CD8-positive, alpha-beta memory T cell (primary cell): ENCODE measurements at places on chromosomes 1 and 21. TPM values are rescaled to one million over a fixed set of nuclear protein-coding genes. Genes with fewer than 3 reads are reported as not detected.

DNA sequence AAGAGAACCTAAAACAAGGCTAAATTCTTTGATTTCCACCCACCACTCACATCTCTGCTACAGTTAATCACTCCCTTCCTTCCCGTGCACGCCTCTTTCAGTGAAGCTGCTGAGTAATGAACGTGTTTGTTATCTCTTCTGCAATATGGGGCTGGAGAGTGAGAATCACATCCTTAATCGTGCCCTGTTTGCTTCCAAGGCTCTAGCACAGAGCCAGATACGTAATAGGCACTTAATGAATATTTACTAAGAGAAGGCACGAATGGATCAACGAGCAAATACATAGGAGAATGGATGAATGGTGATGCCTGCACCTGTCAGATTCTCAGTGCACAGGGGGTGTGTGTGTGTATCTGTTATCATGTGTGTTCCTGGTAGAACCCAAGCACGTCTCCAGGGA, 22.1 kb upstream of the FAM43B start:
- peaks cover 3% of the 10 kb centered on the region for H3K27me3 ChIP-seq
- no peaks in the 10 kb centered on the region for H3K36me3 ChIP-seq
- H3K27ac ChIP-seq: no peak overlapping the region
- no peak overlapping the region for H3K4me3 ChIP-seq
- DNase-seq: no peak

DNA sequence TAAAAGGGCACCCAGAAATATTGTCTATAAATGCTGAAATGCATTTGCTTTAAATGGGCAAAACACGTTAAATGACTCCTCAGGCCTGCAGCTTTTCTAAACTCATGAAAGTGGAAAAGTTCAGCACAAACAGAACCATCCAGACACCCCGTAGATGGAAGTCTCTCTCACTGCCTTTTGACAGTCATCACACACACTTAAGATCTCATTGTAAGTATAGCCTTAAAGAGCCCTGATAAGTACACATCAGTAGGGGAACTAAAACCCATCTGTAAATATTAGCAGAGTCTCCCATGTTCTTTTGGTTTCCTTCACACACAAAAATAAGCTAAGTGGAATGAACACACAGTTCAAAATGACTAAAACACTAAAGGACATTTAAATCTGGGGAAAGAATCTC, 166.7 kb downstream of the LTN1 start:
- DNase-seq: no peak
- no peak overlapping the region for H3K4me3 ChIP-seq
- no peaks in the 10 kb centered on the region for H3K27me3 ChIP-seq
- no peaks in the 10 kb centered on the region for H3K36me3 ChIP-seq

GRCh38 chr1:93585059-93585966, 96.3 kb downstream of the BCAR3 start:
- no peak overlapping the region for H3K4me3 ChIP-seq
- no peaks in the 10 kb centered on the region for H3K27me3 ChIP-seq
- H3K36me3 ChIP-seq: no peaks in the 10 kb centered on the region
- no peak overlapping the region for H3K27ac ChIP-seq
- H3K4me1 ChIP-seq: no peaks in the 10 kb centered on the region

DNA sequence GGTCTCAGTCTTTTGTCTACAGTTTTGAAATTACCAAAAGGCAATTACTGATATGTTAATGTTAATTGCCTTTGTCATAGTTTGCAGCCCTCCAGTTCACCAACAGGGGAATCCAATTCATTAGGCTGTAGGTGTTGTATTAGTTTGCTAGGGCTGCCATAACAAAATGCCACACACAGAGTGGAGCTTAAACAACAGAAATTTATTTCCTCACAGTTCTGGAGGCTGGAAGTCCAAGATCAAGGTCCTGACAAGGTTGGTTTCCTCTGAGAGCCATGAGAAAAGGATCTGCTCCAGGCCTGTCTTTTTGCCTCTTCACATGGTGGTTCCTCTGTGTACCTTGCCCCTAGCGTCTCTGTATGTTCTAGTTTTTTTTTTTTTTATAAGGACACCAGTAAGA, 1.3 kb downstream of the RTCA start:
- peak overlapping the region; percentile 97 for H3K4me3 ChIP-seq
- peaks cover 15% of the 10 kb centered on the region for H3K36me3 ChIP-seq
- peak overlapping the region; percentile 93 for H3K27ac ChIP-seq
- H3K4me1 ChIP-seq: peaks cover 41% of the 10 kb centered on the region

- peaks cover 3% of the 10 kb centered on the region for H3K36me3 ChIP-seq
- no peak overlapping the region for H3K27ac ChIP-seq
- no peak for DNase-seq
- no peak overlapping the region for H3K4me3 ChIP-seq
- no peaks in the 10 kb centered on the region for H3K27me3 ChIP-seq
- peaks cover 85% of the 10 kb centered on the region for H3K4me1 ChIP-seq
Measured at GRCh38 chr1:16372535-16373285, 5.7 kb downstream of the SZRD1 start.

GRCh38 chr1:108814343-108815125, 42.4 kb downstream of the AKNAD1 start:
- DNase-seq: no peak
- no peaks in the 10 kb centered on the region for H3K4me1 ChIP-seq
- H3K27me3 ChIP-seq: no peaks in the 10 kb centered on the region
- no peak overlapping the region for H3K27ac ChIP-seq
- H3K36me3 ChIP-seq: no peaks in the 10 kb centered on the region

DNA sequence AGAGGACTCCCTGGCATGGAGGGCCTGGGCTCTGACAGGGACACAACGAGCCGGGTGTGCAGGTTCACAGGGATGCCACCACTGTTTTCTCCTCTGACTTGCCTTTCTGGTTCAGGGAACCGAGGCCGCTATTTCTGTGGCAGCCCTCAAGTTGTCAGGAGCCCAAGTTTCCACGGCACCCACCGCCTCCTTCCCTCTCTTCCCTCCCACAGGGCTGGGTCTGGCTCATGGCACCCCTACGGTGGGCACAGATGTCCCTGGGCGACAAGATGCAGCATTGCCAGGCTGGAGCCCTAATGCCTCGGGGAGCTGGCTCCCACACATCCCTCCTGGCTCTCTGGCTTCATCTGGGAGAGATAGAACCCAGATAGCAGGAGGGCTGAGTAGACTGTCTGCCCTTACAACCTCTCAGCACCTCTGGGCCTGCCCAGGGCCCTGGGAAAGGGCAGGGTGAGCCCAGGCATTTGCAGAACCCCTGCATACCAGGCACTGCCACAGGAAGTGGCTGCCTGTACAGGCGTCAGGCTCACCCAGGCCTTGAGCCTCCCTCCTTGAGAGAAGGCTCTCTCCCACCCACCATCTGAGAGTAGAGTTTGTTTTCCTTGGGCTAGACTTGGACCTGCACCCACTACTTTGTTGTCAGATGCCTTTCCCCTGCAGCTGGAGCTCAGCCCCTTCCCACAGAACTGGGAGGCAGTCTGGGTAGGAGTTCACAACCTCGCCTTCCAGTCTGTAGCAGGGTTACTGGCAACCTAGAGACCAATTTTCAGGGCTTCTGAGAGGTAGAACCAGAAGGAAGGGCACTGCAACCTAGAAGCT, 20.5 kb downstream of the KCNC4 start:
- no peak overlapping the region for H3K27ac ChIP-seq
- no peaks in the 10 kb centered on the region for H3K27me3 ChIP-seq
- no peaks in the 10 kb centered on the region for H3K36me3 ChIP-seq
- DNase-seq: no peak
- H3K4me1 ChIP-seq: no peaks in the 10 kb centered on the region

GRCh38 chr1:246784621-246785493, 60.6 kb downstream of the SCCPDH start:
- no peaks in the 10 kb centered on the region for H3K36me3 ChIP-seq
- DNase-seq: no peak
- H3K27ac ChIP-seq: no peak overlapping the region
- H3K27me3 ChIP-seq: no peaks in the 10 kb centered on the region
- no peak overlapping the region for H3K4me3 ChIP-seq
- H3K4me1 ChIP-seq: peaks cover 14% of the 10 kb centered on the region

- H3K4me1 ChIP-seq: no peaks in the 10 kb centered on the region
- H3K4me3 ChIP-seq: no peak overlapping the region
- DNase-seq: no peak
- no peak overlapping the region for H3K27ac ChIP-seq
- H3K27me3 ChIP-seq: no peaks in the 10 kb centered on the region
Measured at GRCh38 chr1:22177354-22178003, 34.6 kb upstream of the WNT4 start.

DNA sequence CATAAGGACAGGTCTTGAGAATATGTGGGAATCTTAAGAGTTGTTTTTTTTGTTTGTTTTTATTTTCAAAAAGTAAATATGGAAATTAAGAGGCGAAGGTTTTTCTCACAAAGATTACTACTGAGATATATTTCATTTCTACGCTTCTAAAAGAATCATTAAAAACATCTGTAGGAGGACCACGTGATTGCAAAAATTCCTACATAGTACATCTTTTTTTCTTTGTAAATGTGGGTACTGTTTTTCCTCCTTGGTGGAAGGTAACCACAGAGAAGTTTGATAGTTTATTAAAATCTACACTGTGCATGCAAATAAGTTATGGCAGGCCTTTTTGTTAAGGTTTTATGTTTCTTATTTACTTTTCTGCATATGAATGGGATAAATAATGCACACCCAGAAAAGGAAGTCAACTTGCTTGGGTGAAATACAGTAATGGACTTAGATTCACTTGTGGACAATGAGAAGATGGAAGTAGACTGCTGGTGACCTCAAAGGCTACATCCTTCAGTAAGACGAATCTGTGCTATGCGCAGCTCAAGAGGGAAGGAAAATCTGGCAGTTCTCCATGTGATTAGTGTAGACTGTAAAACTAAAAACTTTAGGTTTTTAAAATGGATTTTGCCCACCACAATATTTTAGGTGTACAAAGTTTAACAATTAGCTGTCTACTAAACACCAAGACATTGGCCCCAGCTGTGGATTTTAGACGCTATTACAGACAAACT, 2.0 kb downstream of the AK5 start:
- H3K27me3 ChIP-seq: peaks cover 10% of the 10 kb centered on the region
- H3K36me3 ChIP-seq: no peaks in the 10 kb centered on the region
- H3K4me1 ChIP-seq: peaks cover 22% of the 10 kb centered on the region
- H3K27ac ChIP-seq: no peak overlapping the region
- no peak overlapping the region for H3K4me3 ChIP-seq
- no peak for DNase-seq

GRCh38 chr1:110673805-110674336, 869 bp downstream of the KCNA3 start:
- no peaks in the 10 kb centered on the region for H3K27me3 ChIP-seq
- peak overlapping the region; percentile 98 for H3K27ac ChIP-seq
- peak overlapping the region; percentile 90 for H3K4me3 ChIP-seq
- no peaks in the 10 kb centered on the region for H3K36me3 ChIP-seq
- H3K4me1 ChIP-seq: peaks cover 28% of the 10 kb centered on the region

DNA sequence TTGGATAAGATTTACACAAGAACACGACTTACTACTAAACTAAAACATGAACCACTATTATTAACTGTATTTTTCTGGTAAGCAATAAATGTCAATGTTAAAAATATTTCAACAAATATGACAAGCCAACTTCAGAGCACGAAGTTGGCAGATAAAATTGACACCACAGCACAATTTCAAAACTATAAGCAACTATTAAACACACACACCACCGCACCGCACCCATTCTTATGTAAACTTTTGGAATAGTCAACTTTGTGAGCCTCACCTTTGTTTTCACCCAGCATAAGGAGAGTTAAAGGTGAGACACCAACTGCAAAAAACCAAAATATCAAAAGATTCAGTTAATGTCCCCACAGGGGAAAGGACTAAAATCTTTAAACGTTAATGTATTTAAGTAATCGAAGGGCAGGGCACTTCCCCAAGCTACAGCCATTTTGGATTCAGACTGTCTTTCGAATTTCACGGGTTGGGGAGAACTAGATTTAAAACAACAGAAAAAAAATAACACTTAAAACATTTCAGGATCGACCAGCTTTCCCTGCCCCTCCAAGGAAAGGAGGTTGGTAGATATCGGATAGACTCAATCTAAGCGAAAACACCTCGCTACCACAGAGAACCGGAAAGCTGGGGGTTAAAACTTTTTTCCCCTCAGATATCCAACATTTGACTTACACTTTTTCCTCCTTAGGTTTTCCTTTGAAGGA, 872 bp downstream of the GPBP1L1 start:
- H3K36me3 ChIP-seq: no peaks in the 10 kb centered on the region
- H3K4me3 ChIP-seq: peak overlapping the region; percentile 85
- H3K4me1 ChIP-seq: peaks cover 64% of the 10 kb centered on the region
- H3K27ac ChIP-seq: peak overlapping the region; percentile 92
- no peaks in the 10 kb centered on the region for H3K27me3 ChIP-seq

DNA sequence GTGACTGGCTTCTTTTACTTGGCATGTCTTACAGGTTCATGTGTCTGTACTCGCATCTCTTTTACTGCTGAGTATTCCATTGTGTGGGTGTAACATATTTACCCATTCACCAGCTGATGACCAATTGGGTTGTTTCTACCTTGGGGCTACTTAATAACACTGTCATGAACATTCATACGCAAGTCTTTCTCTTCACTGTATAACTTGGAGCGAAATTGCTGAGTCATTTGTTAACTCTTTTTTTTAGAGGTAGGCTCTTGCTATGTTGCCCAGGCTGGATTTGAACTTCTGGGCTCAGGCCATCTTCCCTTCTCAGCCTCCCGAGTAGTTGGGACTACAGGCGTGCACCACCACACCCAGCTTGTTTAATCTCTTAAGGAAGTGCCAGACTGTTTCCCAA, 6.5 kb downstream of the PYCR2 start:
- DNase-seq: no peak
- no peak overlapping the region for H3K27ac ChIP-seq

DNA sequence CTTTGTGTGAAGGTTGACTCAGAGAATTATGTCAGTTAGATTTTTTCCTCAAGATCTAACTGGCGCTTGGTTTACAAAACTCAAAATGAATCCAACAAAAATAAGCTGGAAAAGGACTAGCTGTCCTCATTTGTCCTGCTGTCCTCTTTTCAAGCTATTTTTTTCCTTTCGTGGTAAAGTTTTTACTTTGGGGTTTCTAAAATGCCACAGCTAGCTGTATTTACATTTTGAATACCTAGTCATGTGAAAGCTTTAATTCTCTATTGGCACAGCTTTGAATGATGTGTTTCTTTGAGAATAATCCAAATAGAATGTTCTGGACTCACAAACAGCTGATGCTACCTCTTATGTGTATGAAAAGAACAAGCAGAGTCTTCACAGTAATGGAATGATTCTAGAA, 673.6 kb upstream of the NR5A2 start:
- no peak overlapping the region for H3K4me3 ChIP-seq
- no peaks in the 10 kb centered on the region for H3K27me3 ChIP-seq
- no peaks in the 10 kb centered on the region for H3K4me1 ChIP-seq
- no peak overlapping the region for H3K27ac ChIP-seq

- no peaks in the 10 kb centered on the region for H3K4me1 ChIP-seq
- H3K27ac ChIP-seq: no peak overlapping the region
- no peak overlapping the region for H3K4me3 ChIP-seq
- H3K36me3 ChIP-seq: no peaks in the 10 kb centered on the region
Measured at GRCh38 chr1:242534753-242535152, 10.3 kb upstream of the PLD5 start.

OBSCN gene
- 10.9 TPM for total RNA-seq

PARS2 gene
- 7.9 TPM for total RNA-seq

SLC2A5 gene
- not detected for total RNA-seq

ETV3L gene
- not detected for total RNA-seq

HUNK gene
- 0.02 TPM for total RNA-seq

CNIH3 gene
- 1.6 TPM for total RNA-seq

CELA2A gene
- not detected for total RNA-seq

CFAP57 gene
- total RNA-seq: 0.26 TPM

RASAL2 gene
- 0.07 TPM for total RNA-seq

SEC16B gene
- total RNA-seq: not detected

PLEKHA6 gene
- total RNA-seq: 0.09 TPM

DMRTA2 gene
- not detected for total RNA-seq

SLC1A7 gene
- not detected for total RNA-seq

FCMR gene
- total RNA-seq: 75.6 TPM

CNTN2 gene
- not detected for total RNA-seq

LRRC3 gene
- total RNA-seq: 0.80 TPM

ILDR2 gene
- 3.9 TPM for total RNA-seq
